Coronary artery (tissue), 2 donors: ENCODE measurements at places on chromosomes 7 and 10.

DNA sequence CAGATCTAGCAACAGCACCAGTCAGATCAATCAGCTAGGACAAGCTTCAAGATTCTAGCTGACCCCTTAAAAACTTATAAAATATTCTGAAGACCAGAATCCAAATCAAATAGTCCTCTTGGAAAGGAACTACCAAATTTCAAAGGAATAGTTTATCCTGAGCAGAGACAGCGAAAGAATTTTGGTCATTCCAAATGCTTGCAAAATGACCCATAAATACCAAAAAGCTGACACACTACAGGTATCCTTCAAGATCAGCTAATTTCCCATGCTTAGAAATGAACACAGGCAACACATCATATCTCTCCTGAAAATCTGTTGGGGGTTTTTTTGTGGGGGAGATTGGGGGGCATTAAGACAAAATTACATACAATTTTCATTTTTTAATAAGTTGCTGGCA is 78.8 kb downstream of the PDSS1 start:
- no peak for DNase-seq

- DNase-seq = no peak
Observed at GRCh38 chr10:63480237-63480636, 14.5 kb upstream of the JMJD1C start.

GRCh38 chr10:53528974-53529373 is 756.4 kb upstream of the MBL2 start:
- DNase-seq = no peak

DNA sequence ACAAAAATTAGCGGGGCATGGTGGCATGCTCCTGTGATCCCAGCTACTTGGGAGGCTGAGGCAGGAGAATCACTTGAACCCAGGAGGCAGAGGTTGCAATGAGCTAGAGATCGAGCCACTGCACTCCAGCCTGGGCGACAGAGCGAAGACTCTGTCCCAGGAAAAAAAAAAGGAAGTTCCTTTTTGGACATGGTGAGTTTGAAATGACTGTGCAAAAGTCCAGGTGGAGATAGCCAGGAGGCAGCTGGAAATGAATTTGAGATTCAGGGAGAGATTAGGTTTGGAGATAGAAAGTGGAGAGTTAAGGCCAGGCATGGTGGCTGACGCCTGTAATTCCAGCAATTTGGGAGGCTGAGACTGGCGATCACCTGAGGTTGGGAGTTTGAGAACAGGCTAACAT is 139.1 kb downstream of the MARCHF5 start:
- DNase-seq = no peak

DNA sequence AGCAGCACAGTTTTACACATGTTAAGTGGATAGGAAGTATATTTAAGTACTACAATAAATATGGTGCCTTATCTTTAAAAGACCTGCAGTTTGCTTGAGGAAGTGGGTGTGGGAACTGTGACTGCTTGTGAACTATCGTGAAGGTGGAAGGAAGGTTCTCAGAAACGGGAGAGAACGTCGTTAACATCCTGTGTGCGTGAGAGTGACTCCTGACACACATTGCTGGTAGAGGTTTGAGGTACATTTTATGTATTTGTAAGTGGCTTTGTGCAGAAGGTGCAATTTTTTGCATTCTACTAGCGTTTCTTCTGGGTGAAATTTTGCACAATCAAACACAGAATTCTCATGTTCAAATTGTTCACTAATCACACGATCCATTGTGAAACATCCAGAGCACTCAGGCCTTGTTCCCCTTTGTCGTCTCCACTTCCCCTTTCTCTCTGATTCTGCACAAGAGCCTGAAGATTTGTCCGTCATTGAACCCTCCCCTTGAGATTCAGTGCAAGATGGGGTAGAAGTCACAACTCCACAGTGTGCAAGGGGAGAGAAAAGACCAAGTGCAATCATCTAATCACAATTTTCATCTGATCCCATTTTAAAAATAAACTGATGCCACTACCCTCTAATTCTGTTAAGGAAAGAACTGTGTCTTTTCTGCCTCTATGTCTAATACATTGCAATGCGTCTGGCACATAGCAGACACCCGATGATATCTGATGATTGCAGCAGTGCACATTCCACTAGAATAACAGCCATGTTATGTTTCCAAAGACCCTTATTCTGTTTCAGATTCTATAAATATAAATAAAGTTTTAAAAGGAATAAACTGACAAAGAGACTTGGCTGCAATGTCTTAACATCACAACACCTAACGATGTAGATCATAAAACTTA is 279.9 kb downstream of the NEBL start:
- no peak for DNase-seq

GRCh38 chr10:97573021-97573420 is 442 bp downstream of the ANKRD2 start:
- DNase-seq = no peak

GRCh38 chr7:11784769-11785536 is 47.0 kb downstream of the THSD7A start:
- no peak for DNase-seq

GRCh38 chr7:153509768-153510167 is 542.4 kb upstream of the DPP6 start:
- no peak for DNase-seq

GRCh38 chr7:24831240-24831639 is 74.0 kb upstream of the GSDME start:
- DNase-seq = no peak

DNA sequence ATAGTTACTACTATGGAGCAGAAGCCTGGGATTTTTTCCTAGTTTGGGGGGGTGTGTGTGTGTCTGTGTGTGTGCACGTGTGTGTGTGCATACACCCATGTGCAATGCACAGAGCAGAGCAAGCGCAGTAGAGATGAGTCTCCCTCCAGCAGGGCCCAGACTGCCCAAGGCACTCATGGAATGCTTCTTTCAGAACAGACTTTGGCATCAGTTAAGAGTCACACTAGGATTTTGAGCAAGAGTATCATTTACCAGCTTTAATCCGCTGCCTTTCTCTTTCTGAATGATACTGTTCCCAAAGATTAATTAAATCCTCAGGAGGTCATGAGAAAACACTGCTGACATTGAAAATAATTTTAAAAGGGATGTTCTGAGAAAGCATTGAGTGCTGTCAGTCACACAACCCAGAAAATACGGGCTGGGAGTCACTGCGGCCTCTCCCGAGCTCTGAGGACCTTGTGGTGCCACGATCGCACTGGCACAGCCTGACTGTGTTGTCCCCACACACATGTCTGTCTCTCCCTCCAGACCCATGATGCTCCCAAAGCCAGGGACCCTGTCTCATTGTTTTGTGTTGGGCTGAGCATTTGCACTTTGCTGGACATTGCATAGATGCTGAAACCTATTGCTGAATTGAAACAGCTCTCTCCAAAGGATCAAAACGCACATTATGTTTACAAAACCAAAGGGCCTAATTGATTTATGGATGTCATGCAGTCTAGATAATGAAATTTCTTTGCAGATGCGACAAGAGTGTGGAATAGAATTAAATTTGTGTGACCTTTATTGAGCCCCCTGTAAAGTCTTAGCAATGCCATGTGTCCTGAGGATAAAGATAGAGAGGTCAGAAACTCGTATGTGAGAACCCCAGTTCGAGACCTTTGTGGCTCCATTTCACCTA is 54.7 kb upstream of the FIGNL1 start:
- no peak for DNase-seq

GRCh38 chr10:50384898-50385297 is 133.6 kb upstream of the ASAH2 start:
- no peak for DNase-seq

GRCh38 chr7:5452470-5452899 is 28.9 kb upstream of the TNRC18 start:
- no peak for DNase-seq

- no peak for DNase-seq
Observed at GRCh38 chr10:106707657-106708056, 456.8 kb downstream of the SORCS1 start.

GRCh38 chr7:139231513-139232376 is 708 bp downstream of the UBN2 start:
- peak; percentile 76 for DNase-seq

DNA sequence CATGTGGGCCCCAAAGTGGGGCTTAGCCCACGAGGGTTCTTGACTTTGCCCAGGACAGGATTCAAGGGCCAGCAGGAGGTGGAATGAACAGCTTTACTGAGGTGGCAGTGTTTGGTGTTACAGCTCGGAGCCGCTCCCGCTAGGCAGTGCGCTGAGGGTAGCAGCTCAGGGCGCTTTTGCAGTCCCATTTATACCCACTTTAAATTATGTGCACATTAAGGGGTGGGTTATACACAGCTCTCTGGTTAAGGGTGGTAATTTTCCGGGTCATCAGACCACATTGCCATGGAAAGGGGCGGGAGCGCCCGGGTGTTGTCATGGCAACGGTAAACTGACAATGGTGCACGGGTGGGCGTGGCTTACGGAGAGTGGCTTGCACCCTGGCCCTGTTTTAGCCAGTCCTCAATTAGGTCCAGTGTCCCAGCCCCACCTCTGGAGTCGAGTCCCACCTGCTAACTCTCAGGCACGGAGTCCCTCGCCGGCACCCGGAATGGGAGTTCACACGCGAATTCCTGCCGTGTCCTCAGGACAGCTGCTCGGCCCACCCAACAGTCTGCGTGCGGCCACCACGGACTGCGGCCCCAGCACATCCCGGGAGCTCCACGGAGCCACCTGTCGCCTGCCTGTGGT is 58.2 kb upstream of the PDGFA start:
- DNase-seq = no peak

DNA sequence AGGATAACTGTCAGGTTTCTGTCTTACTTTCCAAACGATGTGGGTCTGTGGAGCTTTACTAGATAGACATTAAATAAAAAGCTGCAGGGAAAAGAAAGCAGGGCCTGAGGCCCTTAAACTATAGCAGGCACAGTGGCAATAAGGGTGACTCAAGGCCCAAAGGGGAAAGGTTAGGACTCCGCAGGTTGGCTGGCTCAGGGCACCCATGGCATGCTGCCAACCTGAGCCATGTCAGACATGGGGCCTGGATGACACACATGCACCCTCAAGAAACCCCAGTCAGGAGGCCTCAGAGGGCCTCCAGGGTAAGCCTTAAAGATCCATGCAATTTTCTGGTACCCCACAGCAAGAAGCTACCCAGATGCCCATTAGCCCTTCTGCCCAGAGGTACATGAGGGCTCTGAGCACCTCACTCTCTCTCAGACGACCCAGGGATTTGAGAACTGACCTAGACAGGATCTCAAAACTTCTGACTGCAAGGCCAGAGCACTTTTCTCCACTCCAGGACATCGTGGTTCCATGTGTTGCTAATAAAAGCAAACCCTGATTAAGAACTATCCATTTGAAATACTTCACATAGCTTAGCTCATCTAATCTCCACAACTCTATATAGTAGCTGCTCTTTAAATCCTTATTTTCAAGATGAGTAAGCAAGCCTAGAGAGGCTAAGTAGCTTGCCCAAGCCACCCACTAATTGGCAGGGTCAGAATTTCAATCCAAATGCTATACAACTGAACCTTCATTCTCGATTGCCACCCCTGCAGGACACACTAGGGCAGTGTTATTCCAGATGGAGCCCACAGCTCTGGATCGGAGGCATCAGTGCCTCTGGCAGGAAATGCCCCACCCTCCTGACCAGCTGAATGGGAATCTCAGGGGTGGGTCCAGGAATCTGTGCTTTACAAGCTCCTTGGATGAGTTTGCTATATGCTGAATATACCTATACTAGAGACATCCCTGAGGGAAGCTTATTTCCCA is 132.5 kb upstream of the EFCAB10 start:
- no peak for DNase-seq

GRCh38 chr10:102451105-102451969 is at the start of gene C10orf95:
Gene C10orf95, minus strand, starts transcription at chr10:102451543. Its CDS starts 450 bp downstream, at chr10:102451093.
- DNase-seq = no peak
